HL-60 (cell line): ENCODE measurements at places on chromosomes 2 and 18.

- no peak for DNase-seq
Measured at GRCh38 chr2:37652199-37652640, 19.2 kb downstream of the CDC42EP3 start.

- no peak for DNase-seq
Measured at GRCh38 chr18:56579451-56579850, 58.9 kb downstream of the TXNL1 start.

DNA sequence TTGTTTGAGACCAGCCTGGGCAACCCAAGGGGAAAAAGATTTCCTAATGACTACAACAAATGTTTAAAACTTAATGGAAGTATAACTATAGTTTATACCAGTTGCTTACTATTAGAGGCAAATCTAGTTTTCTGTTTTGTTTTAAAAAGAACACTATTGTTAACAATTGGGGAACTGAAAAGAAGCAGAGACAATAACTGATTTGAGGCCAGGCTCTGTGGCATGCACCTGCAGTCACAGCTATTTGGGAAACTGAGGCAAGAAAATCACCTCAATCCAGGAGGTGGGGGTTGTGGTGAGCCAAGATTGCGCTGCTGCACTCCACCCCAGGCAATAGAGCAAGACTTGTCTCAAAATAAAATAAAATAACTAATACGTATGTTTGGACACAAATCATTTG, 28.2 kb upstream of the USP34 start:
- no peak for DNase-seq

- DNase-seq = no peak
Measured at GRCh38 chr2:235856151-235856854, 311.9 kb downstream of the GBX2 start.

GRCh38 chr2:236026841-236027240, 141.3 kb downstream of the GBX2 start:
- DNase-seq = no peak

DNA sequence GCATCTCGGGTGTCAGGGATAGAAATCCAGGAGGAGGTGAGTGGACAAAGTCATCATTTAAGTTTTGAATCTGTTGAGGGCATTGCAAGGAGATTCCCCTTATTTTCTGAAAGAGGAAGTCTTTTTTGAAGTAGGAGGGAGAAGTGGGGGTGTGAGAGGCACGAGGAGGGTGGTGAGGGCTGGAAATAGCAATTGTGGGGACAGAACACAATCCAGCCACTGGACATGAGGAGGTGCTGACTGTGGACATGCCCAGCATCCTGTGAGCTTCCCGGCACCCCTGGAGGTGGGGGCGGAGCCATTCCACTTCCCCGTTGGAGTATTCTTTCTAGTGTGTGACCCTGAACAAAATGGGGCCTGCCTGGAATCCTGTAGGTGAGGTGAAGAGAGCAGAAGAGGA, 310.7 kb upstream of the EPAS1 start:
- DNase-seq = peak; percentile 7

DNA sequence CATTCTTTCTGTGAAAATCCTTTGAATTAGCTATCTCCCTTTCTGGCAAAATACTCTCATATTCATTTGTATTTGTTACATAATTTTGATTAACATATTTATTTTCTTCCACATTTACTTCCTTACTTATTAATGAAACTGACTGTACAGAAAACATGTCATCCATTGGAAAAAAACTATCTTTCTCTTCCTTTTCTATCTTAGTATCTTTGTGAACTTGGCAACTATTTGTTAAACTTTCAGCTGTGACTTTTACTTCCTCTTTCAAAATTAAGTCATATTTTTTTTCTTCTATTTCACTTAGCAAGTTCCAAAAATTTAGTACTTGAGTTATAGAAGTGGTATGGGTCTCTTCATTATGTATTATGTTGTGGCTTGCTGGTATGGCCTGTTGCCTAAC, 2.6 kb downstream of the RAD51AP2 start:
- DNase-seq = no peak

DNA sequence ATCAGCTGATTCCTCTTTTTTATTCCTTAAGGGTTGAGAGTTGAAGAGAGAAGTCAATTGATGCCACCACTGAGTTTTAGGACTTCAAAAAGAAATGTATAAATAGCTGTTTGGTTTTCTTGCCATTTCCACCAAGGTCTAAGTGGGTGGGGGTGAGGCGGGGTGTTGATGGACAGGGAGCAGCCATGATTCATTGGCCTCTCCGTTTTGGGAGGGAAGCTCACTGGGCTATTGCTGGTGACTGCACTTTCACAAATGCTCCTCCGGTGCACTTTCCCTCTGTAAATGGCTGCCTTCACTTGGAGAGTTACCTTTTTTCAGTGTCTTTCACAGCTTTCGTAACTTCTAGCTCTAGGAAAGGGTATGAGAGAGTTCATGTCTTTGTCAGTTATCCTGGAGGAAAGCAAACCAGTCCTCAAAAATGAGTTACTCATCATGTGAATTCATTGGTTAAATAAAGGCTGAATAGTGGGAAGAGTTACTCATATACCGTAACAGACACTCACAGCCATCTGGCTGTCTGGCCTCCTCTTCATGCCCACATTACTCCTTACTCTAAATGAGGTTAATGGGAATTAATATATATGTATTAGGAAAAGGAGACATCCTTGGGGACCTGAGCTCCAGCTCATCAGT, 17.4 kb upstream of the CTAGE1 start:
- no peak for DNase-seq
